ENCODE measurements at places on chromosomes 7 and 10.

DNA sequence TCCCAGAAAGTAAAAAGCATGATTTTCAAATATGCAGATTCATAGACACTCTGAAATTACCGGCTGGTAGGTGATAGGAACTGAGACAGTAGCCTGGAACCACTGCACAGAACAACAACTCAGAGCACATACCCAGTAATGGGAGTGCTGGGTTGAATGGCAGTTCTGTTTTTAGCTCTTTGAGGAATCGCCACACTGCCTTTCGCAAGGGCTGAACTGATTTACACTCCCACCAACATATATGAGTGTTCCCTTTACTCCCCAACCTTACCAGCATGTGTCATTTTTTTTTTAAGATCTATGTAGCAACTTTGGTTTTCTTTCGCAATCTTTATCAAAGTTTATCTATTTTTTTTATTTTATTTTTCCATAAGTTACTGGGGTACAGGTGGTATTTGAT lies 358.8 kb downstream of the CALN1 start:
- DNase-seq: no peak

DNA sequence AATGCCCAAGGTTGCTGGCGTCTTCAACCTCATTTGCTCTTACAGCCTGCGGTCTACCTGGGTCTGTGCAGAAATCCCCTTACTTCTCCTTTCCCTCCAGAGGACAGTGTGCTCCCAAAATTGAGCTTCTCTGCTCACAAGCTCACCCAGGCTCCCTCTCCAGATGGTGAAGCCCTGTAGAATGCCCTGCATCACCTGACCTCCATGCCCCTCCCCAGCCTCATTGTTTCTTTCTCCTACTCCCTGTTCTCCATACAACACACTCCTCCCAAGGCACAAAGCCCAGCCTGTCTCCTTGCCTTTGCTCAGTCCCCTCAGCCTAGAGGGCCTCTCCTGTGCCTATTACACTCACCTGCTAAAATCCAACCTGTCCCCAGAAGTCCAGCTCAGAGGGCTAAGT lies 3.5 kb downstream of the CRHR2 start:
- no peak for DNase-seq

DNA sequence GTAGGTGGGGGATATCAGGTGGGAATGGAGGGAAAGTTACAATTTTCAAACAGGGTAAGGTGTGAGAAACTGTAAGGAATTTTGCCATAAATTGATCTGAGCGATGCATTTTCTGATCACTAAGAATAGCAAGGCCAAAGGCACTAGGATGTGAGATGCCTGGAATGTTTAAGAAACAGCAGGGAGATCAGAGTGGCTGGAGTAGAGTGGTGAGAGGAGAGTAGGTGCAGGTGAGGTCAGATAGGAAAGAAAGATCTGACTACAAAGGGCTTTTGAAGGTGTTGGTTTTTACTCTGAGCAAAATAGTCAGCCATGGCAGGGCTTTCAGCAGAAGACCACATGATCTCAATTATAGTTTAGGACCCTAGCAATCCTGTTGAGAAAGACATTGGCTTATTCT lies 55.0 kb downstream of the HDAC9 start:
- DNase-seq: no peak

GRCh38 chr7:2269991-2270460 lies 28.0 kb downstream of the NUDT1 start:
- DNase-seq: no peak

DNA sequence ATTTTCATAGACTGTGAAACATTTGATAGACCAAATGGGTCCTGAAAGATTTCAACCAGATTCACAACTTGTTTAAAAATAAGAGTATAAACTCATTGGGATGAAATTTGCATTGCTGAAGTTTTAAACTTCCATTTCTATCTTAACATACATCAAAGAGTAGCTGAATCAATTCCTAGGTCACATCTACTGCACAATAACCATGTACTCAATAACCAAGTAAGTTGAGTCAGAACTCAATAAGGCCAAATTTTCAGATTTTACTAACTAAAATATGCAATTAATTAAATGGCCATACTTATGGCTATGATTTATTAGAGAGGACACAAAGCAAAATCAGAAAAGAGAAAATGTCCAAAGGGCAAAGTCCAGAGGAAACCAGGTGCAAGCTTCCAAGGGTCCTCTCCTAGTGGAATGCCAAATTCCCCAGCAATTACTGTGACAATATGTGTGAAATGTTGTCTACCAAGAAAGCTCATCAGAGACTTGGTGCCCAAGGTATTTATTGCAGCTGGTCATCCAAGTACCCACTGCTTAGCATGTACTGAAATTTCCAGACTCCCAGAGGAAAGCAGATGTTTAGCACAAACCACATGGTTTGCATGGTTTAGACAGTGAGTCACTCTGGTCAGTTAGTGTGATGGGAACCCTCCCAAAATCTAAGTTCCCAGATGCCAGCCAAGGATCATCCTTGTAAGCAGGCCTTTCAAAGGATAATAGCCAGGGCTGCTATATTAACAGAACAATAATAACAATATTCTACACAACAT lies 238.9 kb downstream of the IPMK start:
- DNase-seq: no peak

DNA sequence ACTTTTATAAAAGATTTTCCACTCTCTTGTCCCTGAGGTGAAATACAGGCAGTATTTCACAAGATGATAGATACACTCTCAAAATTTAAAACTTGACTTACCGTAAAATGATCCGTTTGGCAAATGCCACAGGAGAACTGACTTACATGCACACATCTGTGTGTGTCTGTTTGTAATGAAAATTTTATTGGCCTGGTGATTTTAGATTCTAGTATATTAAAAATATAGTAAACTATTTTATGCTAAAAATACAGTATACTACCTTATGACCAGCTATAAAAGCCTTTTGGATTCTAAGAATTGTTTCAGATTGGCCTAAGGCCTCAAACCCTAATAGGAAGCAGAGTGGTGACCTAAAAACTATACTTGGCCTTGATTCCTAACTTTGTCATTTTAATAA lies 362.7 kb downstream of the IPMK start:
- no peak for DNase-seq

DNA sequence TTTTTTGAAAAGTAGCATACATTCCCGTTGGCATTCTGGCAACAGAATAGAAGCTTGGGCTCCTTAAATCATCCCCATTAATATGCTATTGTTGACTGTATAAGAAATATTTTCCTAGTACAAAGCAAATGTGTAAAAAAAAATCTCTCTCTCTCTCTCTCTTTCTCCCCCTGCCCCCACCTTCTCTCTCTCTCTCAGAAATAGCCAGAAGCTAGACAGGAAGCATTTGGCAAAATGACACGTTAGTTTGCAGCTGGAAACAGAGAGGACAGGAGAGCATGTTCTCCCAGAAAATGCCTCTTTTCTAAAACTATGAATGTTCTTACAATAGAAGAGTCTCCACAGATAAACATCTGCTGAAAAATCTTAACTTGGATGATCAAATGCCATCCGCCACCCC lies 59.6 kb upstream of the AKR1E2 start:
- no peak for DNase-seq

- no peak for DNase-seq
These were observed 5.5 kb upstream of the FIGNL1 start for GRCh38 chr7:50455658-50456057.

DNA sequence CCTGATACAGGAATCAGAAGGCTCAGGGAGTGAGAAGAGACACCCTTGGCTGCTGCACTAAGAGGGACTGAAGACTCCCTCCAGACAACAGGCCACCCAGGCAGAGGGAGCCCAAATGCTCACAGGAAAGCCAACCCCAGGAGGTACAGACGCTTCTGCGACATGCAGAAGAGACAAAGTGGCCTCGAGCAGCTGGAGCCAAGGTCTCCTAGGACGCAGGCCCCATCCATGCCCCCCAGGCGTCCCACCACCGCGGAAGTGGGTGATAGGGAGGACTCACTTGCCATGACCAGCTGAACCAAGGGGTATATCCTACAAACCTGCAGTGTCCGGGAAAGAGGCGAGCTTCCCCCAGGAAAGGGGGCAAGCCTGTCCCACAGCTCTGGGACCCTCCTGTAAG lies 56.9 kb downstream of the CTBP2 start:
- no peak for DNase-seq

DNA sequence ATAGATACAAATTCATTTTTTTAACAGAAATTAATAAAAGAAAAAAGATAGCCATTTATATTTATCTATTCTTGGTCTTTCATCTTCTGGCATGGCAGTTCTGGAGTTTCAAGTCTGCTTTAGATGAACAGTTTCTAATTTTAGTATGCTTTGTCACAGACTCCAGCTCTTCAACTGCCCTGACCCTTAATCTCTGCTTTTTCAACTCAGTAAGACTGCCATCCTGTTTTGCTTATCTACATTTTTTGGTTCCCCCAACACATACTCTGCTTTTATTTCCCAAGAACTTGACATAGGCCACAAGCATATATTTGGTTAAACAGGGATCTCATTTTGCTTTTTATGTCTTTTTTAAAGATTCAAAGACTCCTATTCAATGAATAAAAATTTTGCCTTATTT lies 309.3 kb upstream of the KCND2 start:
- DNase-seq: no peak

- peak; percentile 68 for DNase-seq
These were observed 35.1 kb downstream of the MAD1L1 start for GRCh38 chr7:2197436-2198155.

DNA sequence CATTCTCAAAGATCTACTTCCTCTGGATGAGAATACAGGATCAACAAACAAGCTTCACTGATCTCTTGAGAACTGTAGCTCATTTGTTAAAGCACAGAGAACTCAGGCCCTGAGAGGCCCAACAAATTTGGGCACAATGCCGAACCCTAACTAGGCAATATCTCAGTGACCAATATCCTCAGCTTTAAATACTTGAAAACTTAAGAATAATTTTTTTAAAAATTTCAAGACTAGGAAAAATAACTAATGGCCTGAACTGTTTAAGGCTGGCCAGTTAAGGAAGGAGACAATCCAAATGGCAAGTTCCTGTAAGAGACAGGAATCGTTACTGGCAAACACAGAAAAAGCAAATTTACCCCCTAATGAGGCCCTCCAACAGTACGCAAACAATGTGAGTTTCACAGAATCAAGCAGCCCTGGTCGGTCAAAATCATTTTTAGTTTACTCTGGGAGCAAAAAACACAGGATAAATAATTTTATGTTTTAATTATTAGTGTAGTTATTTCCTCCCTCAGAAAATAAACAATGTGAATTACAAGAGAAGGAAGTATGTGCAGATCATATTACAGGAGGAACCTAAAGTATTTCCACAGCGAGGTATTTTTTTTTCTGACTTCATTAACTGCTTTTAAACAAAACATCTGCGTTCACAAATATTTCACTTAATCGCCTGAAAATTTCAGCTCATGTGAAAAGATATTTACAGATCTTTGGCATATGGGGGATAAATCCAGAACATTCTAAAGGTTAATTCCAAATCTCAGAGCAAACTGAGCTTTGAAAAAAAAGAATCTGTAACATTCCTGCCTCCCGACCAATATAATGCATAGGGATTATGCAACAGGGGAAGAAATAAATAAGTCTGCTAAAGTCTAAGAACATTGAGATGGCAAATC lies 39.5 kb downstream of the NT5C2 start:
- no peak for DNase-seq

GRCh38 chr7:96014617-96015016 lies 242.3 kb downstream of the DYNC1I1 start:
- DNase-seq: no peak

- DNase-seq: no peak
These were observed 24.7 kb upstream of the ADCYAP1R1 start for GRCh38 chr7:31027161-31027965.

Data from lower leg skin (tissue), 4 donors.